Activated T-cell treated with anti-CD3 and anti-CD28 coated beads, Interleukin-2, amount 50 U/mL, for 48 hours (primary cell): ENCODE measurements at places on chromosomes 1 and 21.

DNA sequence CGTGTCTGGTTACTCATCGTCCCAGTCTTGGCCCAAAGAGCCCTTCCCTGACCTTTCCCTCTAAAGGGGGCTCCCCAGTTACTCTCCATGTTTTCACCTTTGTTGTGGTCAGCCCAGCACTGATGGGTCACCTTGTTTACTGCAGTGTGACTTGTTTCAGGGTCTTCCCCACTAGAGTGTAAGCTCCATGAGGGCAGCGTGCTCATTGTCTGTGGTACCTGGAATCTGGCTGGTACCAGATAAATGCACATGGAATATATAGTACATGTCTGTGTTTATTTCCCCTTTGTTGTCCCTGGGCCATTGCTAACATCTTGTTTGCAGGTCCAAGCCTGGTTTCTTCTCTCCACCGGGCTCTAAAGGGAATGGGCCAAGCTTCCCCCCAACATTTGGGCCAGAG lies 22.7 kb upstream of the TENT5B start:
- DNase-seq, result no peak

- DNase-seq, result no peak
Observed at GRCh38 chr1:162008799-162009198, 14.9 kb downstream of the OLFML2B start.

GRCh38 chr1:36304521-36304920 lies 1.6 kb upstream of the SH3D21 start:
- DNase-seq, result peak; percentile 14

DNA sequence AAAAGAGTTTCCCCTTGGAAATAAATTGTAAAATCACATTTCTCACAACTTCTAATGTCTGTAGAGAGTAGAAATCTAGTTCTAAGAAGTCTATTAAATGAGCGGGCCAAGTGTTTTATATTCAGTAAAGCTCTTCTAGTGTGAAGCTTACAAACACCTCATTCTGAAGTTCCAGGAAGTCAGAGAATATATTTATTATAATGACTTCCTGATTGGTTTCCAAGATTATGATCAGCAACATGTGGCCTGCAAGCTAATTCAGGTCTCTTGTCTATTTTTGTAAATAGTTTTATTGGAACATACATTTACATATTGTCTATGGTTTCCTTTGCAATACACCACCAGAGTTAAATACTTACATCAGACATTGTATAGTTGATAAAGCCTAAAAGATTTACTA lies 603.9 kb downstream of the AMY1C start:
- no peak for DNase-seq

DNA sequence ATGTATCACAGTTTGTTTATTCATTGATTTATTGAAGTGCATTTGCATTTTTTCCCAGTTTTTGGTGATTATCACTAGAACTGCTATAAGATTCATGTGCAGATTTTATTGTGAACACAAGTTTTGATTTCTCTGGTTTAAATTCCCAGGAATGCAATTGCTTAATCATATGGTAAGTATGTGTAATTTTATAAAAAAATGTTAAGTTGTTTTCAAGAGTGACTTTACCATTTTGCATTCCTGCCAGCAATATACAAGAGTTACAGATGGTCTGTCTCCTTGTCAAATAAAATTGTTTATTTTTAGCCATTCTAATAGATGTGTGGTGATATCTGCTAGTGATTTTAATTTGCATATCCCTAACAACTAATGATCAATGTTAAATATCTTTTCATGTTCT lies 127.3 kb upstream of the APP start:
- no peak for DNase-seq

DNA sequence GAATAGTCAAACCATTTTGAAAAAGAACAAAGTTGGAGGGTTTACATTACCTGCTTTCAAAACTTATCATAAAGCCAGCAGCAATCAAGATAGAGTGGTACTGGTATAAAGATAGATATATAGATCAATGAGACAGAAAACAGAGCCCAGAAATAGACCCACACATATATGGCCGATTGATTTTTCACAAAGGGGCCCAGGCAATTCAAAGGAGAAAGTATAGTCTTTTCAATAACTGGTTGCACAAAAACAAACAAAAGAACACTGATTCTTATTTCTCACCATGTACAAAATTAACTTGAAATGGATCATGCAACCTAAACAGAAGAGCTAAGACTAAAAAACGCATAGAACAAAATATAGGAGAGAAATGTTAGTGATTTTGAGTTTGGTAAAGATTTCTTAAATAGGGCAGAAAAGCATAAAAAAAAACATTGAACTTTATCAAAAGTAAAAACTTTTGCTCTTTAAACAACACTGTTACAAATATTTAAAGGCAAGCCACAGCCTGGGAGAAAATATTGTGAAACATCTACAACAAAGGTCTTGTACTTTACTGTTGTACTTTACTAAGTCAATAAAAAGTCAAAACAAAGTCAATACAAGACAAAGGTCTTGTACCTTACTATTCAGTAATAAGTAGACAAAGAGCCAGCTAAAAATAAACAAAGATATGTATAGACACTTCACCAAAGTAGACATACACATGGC lies 50.2 kb downstream of the ST3GAL3 start:
- DNase-seq, result no peak

DNA sequence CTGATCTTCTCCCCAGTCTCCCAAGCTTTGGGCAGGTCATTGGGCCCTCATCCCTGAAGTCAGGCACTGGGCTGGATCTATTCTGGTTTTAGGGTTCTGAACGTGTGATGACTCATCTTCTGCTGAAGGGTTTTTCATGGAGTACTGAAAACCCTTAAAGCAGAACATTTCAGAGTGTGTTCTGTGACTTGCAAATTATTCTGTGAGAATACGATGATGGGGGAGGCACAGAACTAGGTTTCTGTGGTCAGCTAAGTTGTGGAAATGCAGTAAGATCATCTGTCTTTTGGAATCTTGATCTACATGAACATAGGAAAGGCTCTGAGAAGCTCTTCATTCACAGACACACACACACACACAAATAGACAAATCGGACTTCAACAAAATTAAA lies 46.2 kb downstream of the NAV1 start:
- DNase-seq, result no peak

- peak; percentile 46 for DNase-seq
Observed at GRCh38 chr1:201348211-201348566, 29.3 kb downstream of the TNNT2 start.

GRCh38 chr1:186078245-186078644 lies 296.8 kb downstream of the TPR start:
- DNase-seq, result no peak

DNA sequence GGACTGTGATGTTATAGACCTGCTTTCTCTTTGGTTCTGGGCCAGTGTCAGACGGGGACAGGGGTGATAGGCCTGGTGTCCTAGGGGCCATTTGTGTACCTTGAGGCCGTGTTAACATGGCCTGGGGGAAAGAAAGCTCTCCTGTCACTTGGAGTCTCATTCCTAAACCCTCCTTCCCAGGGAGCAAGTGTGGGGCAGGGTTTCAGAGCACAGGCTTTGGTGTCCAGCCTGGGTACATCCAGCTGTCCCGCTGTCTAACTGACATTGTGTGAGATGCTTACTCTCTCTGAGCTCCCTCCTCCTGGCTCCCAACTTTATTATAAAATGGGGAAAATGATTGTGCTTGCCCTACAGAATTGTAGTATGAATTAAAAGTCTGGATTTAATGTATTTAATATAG lies 32.6 kb upstream of the EPHA8 start:
- no peak for DNase-seq

- DNase-seq, result no peak
Observed at GRCh38 chr1:7929637-7930036, 11.0 kb downstream of the TNFRSF9 start.

GRCh38 chr1:41902664-41903063 lies 16.1 kb downstream of the HIVEP3 start:
- DNase-seq, result no peak

DNA sequence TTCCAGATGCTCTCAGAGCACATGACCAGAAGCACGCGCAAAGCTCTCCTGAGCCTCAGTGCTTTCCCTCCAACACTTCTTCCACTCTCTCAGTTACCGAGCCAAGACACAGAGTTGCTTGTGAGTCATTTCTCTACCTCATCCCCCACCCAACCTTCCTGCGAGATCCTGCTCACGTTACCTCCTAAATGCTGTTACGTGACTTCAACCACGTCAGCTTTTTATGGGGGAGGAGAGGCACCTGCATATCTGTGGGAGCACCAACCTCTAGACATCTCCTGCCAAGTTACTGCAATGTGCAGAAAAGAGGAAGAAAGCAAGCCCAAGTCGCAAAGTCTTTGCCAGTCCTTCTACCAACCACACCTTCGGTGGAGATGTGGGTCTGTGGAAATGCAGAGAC lies 27.2 kb upstream of the ERG start:
- no peak for DNase-seq

- no peak for DNase-seq
Observed at GRCh38 chr21:31316488-31317169, 27.4 kb downstream of the TIAM1 start.

GRCh38 chr1:162251102-162251501 lies 125.6 kb downstream of the SPATA46 start:
- DNase-seq, result no peak

DNA sequence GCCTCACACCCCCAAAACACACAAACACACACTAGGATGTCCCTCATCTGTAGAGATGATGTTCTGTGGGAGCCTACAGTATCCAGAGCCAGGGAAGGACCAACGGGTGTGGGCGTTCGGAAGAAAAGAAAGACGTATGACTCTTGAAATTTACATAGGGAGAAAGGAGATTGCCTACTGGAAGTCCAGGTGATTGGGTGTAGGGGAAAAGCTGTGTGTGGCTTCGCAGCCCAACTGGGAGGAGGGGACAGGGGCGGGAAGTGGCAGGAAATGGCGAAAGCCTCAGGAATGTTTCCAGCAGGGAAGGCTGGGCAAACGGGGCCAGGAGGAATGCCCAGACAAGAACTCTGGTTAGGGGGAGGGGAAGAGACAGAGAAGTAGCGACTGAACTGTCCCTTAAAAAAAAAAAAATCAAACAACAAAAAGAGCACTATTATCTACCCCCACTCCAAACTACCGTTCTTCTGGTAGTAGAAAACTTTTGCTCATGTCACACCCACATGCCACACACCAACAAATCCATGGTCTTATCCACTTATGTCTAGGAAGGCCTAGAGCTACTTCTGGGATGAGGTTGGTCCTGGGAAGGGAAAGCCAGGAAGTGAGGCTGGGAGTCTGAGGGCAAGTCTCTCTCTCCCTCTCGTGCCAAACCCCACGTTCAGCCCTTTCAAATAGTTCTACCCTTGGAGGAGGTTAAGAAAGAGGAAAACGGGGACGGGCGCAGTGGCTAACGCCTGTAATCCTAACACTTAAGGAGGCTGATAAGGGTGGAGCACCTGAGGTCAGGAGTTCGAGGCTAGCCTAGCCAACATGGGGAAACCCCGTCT lies 1.8 kb upstream of the CKS1B start:
- DNase-seq, result no peak

- no peak for DNase-seq
Observed at GRCh38 chr1:6923955-6924881, 139.0 kb downstream of the CAMTA1 start.

DNA sequence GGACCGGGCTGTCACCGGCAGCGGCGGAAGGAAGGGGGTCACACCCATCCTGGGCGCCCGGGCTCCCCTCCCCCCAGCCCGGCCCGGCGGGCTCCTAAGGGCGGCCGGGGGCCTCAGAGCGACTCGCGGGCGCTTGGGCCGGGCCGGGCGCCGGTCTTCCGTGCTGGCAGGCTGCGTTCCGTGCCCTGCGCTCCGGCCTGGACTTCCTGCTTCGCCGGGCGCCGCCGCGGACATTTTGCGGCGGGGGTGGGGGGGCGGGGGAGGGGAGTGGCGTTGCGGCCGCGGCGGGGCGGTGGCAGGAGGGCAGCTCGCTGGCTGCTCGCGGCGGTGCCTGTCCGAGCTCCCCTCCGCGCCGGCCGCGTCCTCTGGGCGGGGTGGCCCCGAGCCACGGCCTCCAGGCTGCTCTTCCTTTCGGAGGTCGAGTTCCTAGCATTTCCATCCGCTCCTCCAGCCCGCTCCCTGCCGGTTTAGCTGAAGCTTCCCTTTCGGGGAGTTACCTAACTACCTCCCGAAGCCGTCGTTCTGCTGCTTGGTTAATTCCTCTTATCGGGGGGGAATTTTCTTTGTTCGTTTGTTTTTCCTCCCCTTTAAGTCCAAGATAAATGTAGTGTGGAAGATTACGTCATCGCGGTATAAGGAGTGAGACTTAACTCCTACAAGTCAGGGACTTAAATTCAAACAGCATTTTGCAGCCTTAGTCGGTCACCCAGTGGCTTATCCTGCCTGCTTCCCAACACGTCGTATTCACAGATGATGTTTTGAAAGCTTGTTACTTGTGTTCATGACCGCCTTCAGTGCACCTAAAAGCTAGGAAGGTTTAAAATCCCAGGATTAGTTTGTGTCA lies 730 bp downstream of the CDC42 start:
- peak; percentile 66 for DNase-seq

DNA sequence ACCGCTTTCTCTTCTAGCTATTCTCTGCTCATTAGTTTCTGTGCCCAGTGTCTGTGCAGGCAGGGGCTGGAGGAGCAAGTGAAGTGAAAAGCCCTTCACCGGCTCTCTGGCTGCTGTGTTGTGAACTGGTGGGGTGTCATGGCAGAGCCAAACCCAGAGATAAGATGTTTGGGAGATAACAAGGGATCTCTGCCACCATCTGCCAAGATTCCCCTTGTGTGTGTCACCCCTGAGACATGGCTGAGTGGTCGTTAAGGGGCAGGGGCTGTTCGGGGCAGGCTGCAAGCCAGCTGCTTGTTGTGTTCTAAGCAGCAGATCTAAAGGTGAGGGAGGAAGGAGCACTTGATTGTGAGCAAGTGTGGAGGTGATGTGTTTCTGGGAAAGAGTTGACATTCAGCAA lies 24.5 kb downstream of the CNIH3 start:
- DNase-seq, result no peak

DNA sequence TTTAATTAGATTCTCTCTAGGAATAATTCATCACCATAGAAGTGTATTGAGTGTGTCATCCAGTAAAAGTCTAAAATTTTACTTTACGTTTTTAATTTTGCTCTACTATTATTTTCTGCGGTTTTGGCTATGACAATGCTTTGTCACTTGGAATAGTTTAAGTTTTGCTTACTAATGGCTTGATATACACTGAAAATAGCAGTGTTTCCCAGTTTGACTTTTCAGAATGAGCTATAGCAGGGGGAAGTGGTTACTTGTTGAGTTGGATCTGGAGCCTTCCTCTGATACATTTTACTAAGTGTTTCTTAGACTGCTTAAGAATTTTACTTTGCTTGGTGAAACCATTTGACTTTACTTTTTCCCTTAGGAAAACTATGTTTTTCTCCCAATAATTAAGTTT lies 5.0 kb downstream of the DNAJC16 start:
- no peak for DNase-seq

DNA sequence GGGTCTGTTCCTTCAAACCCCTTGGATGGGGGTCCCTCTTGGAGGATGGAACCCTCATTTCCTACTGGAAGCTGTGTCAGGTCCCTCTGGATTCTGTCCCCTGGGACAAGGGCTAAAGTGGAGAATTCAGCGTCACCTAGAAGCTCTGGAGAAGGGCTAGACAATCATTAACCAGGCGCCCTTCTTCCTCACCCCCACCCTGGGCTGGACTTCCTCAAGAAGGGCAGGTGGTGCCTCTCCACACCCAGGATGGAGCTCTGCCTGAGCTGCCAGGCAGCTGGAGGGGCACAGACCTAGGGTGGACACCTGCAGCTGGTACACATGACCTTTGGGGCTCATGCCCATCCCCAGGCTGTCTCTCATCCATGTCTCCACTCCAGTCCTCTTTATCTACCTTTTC lies 3.6 kb downstream of the CELF3 start:
- no peak for DNase-seq
